ENCODE measurements at places on chromosomes 2 and 18.
A peak's percentile ranks its signal among the peaks of the same experiment; 100 is the strongest.

GRCh38 chr2:195470622-195471021 is 186.4 kb upstream of the SLC39A10 start:
- no peak for DNase-seq

DNA sequence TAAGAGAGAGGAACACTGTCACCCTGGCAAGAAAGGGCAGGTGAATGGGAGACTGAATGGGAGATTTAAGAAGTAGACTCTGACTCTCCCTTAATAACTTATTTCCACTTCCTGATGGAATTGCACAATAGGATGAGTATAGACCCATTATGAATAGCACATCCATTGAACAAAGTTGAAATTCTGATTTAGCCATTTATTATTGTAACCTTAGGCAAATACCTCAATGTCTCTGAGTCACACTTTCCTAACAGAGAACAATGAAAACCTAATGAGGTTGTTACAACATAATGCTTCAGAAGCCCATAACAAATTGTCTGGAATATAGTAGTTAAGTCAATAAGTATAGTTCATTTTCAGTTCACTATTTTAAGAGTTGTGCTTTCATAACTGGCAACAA is 78.9 kb downstream of the NRXN1 start:
- DNase-seq: no peak

- no peak for DNase-seq
Measured at GRCh38 chr2:23654756-23655155, 269.8 kb downstream of the KLHL29 start.

DNA sequence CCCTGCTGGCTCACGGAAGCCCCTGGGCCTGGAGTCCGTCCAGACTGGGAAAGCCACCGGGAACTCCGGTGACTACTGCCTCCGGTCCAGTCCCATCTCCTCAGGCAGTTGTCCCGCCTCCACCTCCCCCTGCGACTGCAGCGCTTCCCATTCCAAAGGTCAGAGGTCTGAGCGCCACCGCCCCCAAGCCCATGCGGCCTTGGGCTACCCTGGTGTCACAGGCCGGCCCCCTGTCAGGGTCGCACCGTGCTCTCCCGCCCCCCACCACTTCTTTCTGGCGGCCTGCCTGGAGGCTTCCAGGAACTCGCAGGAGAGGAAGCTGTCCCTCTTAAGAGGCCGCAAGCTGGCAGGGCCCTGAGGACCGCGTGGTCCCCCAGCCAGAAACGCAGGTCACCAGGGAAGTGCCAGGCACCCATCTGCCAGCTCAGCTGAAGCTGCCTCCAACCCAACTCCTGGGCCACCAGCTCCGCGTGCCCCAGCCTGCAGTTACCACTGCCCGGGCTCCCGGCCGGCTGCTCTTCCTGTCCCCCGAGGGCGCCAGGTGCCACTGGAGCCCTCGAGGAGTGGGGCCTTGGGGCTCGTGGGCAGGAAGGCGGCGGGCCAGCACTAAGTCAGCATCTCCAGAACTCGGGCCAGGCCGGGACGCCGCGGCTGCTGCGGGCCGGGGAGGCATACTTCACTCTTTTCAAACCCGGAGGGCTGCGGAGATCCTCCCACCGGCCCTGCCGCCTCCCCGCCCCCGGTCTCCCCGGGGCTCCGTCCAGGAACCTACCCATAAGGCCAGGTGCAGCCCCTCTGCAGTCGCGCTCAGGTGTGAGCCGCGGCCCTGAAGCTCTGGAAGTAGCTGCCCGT is 83.3 kb upstream of the POMC start:
- peak; percentile 73 for DNase-seq

GRCh38 chr2:100291152-100291970 is 30.9 kb downstream of the LONRF2 start:
- peak; percentile 29 for DNase-seq

DNA sequence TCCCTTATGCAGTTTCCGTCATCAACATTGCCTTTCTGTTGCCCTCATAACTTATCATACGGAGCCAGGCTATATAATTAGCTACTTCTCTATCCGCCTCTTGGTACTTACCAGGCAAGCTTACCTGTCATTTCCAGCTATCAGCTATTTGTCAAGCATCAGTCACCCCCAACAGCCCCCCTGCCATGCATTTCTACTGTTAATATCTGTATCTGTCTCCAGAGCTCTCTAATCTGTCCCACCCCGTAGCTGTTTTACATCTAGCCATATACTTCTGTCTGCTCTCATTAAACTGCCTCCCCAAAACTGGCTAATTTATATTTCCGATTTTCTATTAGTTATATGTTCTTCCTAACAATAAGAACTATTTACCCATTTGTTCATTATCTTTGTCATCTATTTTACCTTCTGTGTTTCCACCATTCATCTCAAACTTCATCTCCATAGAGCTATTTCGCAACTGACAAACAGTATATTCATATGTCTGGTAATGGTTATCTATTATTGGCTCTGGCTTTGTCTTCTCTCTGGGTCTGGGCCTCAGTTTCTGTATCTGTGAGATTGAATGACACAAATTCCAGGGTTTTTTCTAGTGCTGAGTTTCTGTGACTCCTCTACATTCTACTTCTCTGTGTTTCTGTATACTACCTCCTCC is 9.6 kb downstream of the EMX1 start:
- DNase-seq: no peak

- DNase-seq: no peak
Measured at GRCh38 chr18:70982292-70982691, 693.4 kb downstream of the SOCS6 start.

DNA sequence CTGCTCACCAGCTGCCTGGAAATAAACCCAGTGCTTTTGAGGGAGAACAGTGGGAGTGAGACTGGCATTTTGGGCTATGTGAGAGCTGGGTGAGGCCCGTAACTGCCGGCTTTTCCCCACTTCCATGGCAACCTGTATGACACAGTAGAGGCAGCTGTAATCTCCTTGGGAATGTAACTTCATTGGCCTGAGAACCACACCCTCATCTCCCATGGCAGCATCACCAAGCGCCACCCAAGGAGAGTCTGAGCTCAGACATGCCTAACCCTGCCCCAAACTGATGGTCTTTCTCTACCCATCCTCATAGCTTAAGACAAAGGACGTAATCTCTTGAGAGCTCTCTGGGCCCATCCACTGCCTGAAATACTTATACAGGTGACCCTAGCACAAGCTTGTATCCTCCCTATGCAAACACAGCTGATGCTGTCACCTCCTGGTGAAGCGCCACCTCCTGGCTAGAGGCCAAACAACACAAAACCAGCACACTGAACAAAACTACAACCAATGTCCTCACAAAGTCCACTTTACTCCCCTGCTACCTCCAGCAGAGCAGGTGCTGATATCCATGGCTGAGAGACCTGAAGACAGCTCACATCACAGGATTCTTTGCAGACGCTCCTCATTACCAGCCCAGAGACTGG is 763.4 kb upstream of the NRXN1 start:
- no peak for DNase-seq

DNA sequence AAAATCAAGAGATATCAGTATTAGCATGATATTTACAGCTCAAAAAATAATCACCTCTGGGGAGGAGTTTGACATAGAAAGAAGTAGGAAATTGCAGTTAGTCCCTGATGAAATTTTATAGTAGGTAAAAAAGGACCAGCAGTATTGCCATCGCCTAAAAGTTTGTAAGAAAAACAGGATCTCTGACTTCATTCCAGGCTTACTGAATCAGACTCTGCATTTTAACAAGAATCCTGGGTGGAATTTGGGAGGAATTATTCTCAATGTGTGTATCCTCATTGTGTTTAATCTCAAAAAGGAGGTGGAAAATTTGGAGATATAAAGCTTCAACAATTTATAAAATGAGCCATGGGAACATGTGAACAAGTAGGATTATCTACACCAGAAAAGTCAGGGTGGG is 31.2 kb upstream of the STAT1 start:
- DNase-seq: no peak

- no peak for DNase-seq
Measured at GRCh38 chr2:204727368-204727767, 182.1 kb downstream of the PARD3B start.

DNA sequence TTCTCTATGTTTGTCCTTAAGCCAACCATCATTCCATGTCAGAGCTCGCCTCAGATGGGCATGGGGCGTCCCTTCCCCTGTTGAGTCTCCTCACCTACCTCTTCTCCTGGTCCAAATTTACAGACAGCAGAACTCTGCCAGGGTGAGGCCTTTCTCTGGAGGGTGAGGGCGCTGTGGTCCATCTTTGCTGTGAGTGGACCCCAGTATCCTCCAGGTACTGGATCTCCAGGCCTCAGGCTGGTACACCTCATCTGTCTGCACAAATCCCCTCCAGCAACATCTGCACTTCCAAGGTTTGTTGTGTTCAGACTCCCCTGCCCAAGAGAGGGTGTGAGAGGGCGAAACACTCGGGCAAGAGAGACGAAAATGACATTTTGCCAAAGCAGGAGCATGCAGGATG is 63.9 kb upstream of the EDAR start:
- DNase-seq: no peak

GRCh38 chr2:126482582-126483464 is 173.1 kb upstream of the GYPC start:
- DNase-seq: no peak

DNA sequence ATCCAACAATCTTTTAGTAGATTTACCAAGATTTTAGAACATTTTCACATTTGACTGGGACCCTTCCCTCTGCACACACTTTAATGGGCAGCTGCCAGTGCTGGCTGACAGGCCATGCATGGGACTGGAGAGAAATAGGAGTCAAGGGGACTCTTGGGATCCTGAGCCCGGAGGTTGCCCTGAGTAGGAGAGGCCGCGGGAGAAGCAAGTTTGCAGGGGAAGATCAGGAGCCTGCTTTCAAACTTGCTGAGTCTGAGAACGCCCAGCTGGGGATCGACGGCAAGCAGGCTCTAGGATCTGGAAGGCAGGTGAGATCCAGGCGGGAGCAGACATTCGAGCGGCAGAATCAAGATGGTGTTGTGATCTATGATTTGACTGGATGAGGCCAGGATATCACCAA is 186.1 kb downstream of the HDAC4 start:
- DNase-seq: no peak

GRCh38 chr2:143398781-143399180 is 269.6 kb downstream of the ARHGAP15 start:
- no peak for DNase-seq

DNA sequence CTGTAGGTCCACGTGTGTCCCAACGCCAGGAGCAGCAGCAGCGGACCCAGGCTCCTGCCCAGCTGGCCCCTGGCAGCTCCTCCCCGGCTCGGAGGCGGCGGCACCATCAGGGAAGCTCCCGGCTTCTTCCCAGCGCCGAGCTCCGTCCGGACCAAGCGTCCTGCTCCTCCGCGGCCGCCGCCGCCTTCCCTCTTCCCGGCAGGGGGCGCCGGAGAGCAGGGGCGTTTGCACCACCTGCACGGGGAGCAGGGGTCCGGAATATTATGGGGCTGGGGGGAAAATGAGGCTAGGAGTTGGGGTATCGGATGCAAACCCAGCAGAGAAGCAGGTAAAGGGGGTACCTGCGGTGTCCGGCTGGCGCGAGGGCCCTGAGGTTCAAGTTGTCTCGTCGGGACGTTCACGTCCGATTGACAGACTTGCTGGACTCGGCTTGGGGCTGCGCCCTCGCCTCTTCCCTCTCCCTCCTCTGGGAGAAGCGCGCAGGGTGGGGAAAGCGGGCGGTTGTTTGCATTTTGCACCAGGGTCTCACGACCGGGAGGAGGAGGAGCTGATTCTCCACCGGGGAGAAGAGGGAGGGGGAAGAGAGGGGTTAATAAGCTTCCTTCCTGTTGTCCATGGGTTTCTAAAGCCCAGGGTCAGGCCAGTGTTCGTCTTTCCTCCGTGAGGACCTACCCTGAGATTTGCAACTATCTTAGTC is at the start of gene CCBE1:
CCBE1 (minus strand) TSS at position 188 of the 697 bp plus-strand sequence.
- peak; percentile 67 for DNase-seq

- DNase-seq: peak; percentile 75
Measured at GRCh38 chr18:76932026-76932819, 109.9 kb downstream of the ZNF236 start.

DNA sequence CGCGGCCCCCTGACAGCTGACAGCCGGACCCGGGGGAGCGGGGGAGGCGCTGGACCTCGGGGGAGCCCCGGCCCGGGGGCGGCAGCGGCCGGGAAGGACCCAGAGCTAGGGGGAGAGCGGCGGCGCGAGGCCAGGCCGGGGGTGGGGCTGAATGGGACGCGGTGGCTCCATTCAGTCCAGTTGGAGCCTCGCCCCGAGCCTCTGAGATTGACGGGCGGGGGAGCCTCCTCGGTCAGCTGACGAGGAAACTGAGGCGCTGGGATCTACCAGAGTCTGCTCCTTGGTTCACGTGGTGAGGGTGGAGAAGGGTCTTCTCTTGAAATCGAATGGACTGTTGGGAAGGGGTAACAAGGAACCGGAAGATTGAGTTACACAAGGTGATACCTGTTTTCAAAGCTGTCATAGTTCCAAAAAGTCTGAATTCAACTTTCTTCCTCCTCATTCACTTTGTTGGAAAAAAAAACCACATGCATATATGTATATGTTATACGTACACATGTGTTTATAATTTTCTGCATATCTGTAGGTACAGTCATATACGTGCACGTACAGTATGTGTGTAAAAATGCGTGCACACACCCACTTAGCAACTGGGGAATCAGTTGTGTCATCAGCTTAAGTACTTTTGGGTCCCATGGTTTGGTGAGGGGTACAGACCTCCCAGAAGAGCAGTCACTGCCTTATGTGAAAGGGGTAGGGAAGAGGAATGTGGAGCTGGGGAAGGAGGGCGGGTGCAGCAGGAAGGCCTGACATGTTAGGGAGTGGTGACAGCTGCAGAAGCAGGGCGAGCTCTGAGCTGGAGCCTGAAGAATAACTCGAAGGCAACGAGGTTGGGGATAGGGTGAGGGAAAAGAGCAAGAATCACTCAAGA is 628 bp downstream of the PPP1R7 start:
- no peak for DNase-seq

DNA sequence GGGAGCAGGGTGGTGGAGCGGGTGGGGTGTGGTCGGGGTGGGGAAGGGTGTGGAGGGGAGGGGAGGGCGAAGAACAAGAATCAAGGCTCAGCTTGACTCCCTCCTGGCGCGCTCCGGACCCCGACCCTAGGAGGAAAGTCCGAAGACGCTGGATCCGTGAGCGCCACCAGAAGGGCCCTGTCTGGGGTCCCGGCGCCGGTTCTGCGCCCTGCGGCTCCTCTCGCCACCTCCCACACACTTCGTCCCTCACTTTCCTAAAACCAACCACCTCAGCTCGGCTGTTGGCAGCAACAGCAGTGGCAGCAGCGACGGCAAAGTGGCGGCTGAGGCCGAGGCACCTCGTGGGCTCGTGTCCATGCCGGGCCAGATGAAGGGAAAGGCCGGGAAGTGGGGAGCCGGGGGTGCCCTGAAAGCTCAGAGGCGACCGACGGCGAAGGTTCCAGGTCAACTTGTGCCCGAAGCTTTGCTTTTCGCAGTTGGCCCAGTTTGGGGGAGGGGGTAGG is 2.1 kb downstream of the KLHL14 start:
- DNase-seq: no peak

- DNase-seq: no peak
Measured at GRCh38 chr2:139165601-139166000, 385.4 kb upstream of the NXPH2 start.
